ENCODE measurements at places on chromosomes 2 and 18.

DNA sequence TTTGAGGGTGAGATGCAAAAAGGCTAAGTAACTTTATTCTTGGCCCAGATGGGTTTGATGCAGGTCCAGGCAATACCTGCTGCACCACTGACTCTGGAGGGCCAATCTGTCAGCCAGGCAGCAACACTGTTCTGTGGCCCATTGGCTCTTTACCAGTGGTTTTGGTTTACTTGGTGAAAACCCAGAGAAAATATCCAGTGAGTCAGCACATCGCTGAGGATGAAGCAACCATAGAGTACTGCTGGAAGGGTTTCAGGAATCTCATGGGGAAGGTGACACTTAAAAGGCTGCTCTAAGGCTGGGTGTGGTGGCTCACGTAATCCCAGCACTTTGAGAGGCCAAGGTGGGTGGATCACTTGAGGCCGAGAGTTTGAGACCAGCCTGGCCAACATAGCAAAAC, 192.5 kb upstream of the FAM98A start:
- no peak for DNase-seq

- DNase-seq, result no peak
These were observed 201.8 kb upstream of the GALNT5 start for GRCh38 chr2:157055660-157056199.

DNA sequence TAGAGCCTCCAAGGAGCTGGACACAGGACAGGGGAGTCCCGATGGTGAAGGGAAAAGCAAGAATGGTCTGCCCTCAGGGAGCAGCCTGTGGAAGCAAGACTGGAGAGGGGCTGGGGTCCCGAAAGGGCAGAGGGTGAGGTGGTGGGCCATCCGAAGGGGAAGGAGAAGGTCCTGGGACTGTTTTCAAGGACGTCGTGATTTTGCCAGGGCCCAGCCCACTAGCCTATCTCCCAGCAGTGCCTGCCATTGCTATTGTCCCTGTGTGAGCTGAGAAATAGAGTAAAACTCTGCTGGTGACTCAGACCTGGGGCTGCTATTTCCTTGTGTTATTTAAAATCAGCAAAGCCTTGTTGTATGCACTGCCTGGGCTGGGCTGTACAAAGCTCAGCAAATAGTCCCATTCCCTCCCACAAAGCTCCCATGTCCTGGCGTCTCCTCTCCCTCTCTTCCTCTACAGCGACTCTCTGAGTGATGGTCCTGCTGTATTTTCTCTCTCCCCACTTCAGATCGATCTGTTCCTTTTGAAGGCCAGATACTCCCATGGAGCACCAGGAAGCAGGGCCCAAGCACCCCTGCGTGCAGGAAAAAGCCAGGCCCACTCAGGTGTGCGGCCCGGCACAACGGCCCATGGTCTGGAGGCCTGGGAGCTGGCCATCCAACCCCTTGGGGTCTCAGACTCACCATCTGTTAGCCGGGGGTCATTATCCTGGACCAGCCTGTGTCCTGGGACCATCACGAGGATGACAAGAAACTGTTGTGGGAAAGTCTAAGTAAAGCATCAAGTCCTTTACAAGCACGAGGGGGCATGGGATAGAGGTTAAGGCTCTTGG, 65.0 kb upstream of the OTOF start:
- no peak for DNase-seq

- no peak for DNase-seq
These were observed 6.7 kb downstream of the DSEL start for GRCh38 chr18:67509741-67510391.

DNA sequence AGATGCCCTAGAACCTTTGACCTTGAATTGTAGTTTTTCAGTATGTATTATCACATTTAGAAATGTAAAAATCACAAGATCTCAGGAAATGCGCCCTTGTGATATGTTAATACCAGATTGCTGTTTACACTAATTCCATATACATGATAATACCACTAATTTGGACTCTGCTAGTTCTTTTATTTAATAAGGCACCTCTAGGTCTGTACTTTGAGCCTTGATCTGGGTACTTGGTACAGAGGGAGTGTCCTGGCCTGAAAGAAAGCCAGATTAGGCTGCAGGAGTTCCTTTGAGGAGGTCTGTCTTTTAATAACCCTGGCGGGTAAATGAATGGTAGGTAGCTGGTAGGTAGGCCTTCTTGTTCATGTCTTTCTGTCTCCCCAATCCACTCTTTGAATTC, 26.3 kb downstream of the PLEKHA3 start:
- DNase-seq, result no peak

- no peak for DNase-seq
These were observed 639.7 kb downstream of the TDRD15 start for GRCh38 chr2:21763501-21763900.

All from nucleus accumbens (tissue), 56 donors.